ENCODE measurements at places on chromosomes 1 and 21.

DNA sequence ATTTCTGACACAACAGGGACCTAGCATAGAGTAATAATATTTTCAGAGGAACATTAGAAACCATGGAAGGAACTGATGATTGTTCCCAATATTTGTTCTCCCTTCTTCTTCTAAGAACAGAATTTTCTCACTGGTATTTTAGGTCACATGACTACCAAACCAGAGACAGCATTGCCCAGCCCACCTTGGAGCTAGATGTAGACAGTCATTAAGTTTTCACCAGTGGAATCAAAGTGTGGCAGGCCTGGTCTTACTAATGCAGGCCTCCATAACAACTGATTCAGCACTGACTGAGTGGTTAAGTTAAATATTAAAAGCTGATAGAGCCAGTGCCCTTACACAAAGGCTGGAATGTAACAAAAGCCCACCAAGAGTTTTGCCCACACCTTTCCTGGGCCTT, 244.4 kb downstream of the ZNF648 start:
- no peak for DNase-seq

DNA sequence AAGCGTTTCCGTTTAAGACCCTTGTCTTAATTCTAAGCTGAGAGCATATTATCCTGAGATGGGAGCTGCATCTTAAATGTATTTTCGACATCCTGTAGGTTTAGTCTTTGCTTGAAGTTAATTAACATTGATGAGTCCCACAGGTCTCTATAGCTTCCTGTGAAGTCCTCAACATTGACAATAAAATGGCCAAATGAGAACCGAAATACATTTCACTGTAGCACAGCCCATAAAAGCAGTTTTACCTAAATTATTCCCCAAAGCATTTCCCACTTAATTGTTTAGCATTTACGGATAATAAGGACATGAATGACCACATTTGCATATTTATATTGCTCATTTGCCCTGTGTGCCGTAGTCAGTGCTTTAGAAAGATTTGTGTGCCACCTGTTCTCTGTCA, 116.4 kb downstream of the CRB1 start:
- no peak for DNase-seq

- DNase-seq = no peak
These were observed 1336.6 kb downstream of the BRINP3 start for GRCh38 chr1:189141056-189141455.

- DNase-seq = no peak
These were observed 78.0 kb downstream of the OBSCN start for GRCh38 chr1:228285661-228286504.

GRCh38 chr1:110777228-110777627, 95.7 kb upstream of the CD53 start:
- no peak for DNase-seq

- DNase-seq = no peak
These were observed 6.1 kb downstream of the ATP1A1 start for GRCh38 chr1:116379057-116379630.

DNA sequence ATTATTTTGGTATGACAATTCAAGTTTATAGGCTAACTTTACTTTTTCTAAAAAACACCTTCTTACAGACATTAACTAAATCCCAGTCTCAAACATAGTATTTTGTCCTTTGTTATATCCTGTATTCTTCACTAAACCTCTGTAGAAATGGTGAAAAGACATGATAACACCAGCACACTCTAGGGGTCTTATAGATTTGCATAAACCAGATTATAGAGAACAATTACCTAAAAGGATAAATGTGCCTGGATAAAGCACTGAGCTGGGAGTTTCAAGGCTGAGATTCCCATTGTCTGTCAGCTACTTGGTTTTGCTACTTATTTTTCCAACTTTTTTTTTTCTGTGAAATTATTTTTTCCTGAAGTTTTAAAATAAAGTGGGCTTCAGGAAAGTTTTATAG, 1288.6 kb upstream of the TMPRSS15 start:
- no peak for DNase-seq

Data from NCI-H1417 (cell line).